ENCODE measurements at places on chromosomes 1 and 21.

DNA sequence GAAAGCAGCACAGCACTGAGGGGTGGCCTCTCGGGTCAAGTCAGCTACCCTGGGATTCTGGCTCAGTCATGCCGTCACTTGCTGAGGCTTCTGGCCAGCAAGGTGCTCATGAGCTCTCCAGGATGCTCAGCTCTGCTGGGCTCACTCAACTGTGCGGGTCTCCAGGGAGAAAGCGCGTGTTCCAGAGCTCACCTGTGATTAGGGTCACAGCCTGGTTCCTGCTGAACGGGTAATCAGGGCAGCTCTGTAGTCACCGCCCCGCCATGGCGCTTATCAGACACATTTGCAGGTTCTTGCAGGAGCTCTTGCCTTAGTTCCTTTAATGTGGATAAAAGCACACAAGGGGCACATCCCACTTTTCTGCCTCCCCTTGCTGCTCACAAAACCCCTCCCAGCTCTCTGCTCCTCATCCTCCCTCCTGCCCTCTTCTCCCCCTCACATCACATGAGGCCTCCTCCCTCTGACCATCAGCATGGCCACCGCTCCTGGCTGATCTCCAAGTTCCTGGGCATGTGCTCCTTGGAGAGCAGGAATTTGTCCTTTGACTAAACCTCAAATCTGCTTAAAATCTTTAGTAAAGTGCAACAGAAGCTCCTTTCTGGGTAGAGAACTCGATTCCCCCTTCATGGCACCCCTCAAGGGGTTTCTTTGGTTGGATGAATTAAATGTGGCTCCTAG, 2.0 kb downstream of the PCP4 start:
- no peak for DNase-seq

GRCh38 chr1:204731985-204732575, 46.5 kb upstream of the LRRN2 start:
- no peak for DNase-seq

DNA sequence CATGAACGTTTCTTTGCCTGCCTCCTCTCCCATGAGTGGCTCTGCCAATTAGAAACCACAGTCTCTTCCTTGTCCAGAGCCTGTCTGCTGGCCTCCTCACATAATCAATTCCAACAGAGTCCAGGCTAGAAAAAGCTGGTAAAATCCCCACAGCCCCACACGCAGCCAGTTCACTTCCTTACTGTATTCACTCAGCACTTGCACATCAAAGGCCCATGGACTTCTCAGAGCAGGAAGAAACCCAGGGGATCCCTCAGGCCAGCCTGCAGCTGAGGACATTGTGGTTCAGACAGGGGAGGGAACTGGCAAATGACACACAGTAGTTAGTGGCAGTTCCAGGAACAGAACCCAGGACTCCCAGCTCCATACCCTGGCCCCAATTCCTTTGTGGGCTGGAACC, 171.6 kb upstream of the EDN2 start:
- no peak for DNase-seq

DNA sequence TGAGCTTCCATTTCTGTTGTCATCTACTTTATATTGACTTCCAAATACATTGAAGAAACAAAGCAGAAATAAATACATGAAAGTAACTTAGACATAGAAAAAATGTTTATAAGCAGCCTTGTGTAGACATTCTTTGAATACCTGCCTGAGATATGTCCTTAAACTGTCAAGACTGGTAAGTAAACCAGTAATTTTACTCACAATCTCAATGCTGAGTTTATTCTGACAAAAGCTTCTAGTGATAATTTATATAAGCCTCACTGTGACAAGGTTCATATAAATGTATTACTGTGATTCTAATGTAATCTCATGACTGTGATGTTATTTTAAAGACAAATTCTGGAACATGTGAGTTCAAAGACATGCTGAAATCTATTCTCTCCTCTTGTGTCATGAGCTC, 516.7 kb upstream of the B3GALT2 start:
- no peak for DNase-seq

DNA sequence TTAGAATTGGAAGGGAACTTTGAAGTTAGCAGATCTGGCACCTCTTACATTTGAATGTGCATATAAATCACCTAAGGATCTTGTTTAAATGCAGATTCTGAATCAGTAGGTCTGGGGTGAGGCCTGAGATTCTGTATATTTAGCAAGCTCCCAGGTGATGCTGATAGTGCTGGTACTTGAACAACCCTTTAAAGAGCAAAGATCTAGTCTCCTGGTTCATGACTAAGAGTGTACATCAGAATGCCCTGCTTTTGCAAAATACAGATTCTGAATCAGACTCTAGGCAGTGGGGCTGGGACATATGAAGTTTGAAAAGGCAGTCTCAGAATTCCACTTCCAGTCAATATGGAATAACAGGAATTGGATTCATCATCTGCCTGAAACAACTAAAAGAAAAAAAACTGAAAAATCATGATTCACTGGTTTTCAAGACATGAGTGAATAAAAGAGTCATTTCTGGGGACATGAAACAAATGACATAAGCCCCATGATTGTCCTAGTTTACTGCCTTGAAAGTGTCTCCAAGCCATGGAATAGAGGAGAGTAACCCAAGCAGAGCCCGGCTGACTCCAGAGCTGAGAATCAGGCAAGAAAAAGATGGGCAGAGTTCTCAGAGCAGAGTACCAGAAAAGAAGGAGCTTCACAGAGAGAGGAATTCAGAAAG, 149.6 kb upstream of the SGIP1 start:
- DNase-seq, result no peak

- DNase-seq, result no peak
Measured at GRCh38 chr1:180042988-180043622, 88.5 kb downstream of the CEP350 start.

DNA sequence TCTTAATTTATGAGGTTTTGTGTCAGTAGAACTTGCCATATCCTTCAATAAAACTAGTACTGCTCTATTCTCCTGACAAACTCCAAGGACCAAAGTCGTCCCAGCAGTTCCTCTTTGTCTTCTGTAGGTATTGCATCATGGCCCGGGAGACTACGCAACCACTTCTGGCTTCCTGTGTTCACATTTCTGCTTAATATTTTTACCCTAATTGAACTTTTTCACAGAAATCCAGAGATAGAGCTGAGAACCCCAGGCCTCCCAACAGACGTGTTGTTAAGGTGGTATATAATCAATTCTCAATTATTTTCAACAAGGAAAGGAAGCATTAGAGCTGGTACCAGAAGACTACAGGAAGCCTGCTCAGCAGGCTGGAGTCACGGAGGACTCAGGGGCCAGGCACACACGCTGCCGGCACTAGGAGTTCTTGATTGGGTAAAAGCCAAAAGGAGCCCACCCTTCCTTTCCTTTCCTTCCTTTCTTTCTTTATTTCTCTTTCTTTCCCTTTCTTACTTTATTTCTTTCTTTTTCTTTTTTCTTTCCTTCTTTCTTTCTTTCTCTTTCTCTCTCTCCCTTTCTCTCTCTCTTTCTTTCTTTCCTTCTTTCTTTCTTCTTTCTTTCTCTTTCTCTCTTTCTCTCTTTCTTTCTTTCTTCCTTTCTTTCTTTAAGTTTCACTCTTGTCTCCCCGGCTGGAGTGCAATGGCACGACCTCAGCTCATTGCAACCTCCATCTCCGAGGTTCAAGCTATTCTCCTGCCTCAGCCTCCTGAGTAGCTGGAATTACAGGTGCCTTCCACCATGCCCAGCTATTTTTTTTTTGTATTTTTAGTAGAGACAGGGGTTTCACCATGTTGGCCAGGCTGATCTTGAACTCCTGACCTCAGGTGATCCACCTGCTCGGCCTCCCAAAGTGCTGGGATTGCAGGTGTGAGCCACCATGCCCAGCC, 173.7 kb downstream of the ZBTB18 start:
- DNase-seq, result peak; percentile 9

DNA sequence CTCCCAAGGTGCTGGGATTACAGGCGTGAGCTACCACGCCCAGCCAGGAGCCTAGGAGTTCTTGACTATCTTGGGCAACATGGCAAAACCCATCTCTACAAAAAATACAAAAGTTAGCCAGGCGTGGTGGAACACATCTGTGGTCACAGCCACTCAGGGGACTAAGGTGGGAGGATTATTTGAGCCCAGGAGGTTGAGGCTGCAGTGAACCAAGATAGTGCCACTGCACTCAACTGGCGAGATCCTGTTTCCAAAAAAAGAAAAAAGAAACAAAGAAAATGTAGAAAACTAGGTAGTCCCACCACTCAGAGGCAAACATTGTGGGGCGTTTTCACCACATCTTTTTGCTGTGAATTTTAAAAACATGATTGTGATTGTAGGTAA, 141.3 kb downstream of the ZZZ3 start:
- no peak for DNase-seq

Measured in left colon (tissue), 2 donors.